Left lung (tissue), 14 donors: ENCODE measurements at places on chromosomes 5 and 9.
A peak's percentile ranks its signal among the peaks of the same experiment; 100 is the strongest.

DNA sequence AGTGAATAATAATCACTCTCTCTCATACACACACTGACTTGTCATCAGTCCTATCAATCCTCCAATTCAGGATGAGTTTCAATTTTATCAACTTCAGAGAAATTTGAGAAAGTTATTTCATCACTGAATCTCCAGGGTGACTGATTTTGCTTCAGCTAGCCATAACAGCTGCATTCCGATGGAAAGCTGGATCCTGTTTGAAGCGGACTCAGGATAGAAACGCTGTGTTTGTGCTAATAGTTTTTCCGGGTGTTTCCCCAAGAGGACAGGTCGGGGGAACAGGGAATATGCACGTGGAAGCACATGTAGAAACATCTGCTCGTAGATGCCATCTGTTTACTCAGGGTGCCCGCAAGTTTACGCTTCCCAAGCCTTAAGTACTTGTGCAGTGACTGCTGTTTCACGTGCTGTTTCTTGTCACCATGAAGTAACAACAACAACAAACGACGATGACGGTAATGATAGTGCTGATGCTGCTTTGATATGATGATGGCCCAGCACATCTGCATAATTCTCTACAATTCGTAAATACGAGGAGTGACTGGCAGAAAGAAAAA lies 263.7 kb upstream of the DAPK1 start:
- no peak for DNase-seq

DNA sequence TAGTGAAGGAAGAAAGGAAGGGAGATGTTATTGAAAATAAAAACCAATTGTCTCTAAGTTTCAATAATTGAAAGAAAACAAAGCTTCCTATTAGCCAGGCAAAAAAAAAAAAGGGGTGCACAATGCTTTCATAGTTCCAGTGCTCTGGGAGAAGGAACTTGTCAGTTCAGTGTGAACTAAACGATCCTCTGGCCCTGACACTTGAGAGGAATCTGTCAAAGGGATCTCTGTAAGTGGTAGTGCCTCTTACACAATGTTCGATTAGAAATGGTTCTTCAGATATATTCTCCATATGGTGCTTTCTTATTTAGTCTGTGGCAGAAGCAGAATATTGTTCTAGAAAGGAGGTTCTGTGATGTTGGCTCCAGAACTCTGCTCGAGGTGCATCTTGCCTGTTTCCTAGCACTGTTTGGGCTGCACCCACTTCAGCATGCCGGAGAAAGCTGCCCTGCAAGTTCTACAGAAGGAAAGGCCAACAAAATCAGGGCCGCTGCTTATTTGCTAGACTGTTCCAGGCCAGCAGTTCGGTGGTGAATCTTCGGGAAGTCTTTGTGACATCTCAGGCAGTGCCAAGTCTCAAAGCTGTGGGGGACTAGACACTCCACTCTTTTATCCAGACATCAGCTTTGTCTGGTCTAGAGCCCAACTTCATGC lies 90.9 kb downstream of the PIK3R1 start:
- DNase-seq, result no peak

DNA sequence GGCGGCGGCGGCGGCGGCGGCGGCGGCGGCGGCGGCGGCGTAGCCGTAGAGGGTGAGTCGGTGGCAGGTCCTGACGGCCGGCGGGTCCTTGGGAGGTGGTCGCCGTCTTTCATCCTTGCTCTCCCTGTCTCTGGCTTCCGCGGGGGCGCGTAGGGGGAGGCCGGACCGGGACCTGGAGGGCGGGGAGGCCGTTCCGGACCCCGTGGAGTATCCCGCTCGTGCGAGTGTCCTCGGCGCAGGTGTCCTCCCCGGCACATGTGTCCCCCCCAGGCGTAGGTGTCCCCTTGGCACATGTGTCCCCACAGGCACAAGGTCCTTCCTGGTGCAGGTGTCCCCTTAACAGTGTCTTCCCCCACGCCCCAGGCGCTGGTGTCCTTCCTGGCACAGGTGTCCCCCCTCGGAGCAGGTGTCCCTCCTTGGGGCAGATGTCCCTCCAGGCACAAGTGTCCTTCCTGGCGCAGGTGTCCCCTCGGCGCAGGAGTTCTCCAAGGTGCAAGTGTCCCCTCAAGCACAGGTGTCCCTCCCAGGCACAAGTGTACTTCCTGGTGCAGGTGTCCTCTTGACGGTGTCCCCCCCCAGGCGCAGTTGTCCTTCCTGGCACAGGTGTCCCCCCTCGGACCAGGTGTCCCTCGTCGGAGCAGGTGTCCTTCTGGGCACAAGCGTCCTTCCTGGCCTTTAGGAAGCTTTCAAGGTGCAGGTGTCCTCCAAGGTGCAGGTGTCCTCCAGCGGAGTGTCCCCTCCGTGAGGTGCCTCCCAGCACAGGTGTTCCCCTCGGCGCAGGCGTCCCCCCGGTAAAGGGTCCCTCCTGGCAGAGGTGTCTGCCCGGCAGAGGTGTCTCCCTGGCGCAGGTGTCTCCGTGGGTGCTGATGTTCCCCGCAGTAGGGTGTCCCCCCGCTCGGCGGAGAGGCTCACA lies 519 bp downstream of the EXOC3 start:
- DNase-seq, result no peak

DNA sequence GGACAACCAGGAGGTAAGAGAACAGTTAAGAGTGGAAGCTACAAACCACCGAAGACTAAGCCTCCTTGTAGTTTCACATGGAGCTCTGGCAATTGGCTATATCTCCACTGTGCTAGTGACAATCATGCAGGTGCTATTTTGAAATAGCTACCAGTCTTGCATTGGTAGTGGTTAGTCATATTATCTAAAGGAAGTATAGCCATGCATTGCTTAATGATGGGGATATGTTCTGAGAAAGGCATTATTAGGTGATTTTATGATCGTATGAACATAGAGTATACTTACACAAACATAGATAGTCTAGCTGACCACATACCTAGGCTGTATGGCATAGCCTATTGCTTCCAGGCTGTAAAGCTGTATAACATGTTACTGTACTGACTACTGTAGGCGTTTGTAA lies 28.4 kb downstream of the HSDL2 start:
- DNase-seq, result no peak

DNA sequence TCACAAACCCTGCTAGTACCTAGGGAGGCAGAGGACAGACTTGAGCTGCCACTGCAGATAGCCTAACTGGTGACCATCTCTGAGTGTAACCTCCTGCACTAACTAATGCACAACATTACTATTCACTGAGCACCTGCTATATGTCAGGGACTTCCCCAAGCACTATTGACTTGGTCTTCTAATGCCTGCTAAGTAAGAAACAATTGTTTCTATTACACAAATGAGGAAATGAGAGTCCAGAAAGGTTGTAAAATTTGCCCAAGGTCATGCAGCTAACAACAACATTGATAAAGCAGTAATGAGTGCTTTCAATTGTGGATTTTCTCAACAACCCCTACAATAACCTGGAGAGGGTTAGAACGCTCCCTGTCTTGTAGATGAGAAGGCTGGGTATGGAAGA lies 183.7 kb downstream of the ZNF462 start:
- no peak for DNase-seq

DNA sequence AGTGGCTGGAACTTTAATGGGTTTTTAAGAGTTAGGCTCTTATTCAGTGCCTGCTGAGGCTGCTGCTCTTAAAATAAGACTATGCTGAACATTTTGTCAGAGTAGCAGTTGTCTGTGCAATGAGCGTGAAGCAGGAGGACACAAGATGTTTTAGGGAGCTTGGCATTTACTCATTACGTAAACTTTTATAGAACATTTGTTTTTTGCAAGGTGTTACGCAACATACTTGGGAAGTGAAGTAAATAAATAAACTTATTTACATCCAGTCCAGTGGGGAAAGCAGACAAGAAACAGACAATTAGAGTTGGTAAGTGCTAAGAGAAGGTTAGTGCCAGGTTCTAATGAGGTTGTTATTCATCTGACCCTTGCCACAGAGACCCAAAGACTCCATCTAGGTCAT lies 226.0 kb downstream of the HINT1 start:
- no peak for DNase-seq

DNA sequence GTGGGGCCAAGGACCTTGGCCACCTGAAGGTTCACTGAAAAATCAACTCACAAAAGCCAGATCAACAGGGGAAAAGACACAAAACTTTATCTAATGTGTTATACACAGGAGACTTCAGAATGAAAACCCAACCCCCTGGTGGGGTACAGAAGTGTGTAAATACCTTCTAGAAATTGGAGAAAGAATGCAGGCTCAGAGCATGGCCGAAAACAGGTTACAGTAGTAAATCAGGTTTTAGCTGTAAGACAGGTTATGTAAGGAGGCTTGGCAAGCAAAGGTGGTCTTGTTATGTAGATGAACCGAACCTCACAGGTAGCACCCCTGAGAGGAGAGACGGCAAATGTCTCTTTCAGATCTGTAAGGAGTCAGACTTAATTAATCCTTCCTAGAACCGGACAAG lies 10.0 kb downstream of the CEMIP2 start:
- DNase-seq, result no peak

- DNase-seq, result peak; percentile 78
Observed at GRCh38 chr5:154771383-154771901, 16.3 kb downstream of the LARP1 start.

GRCh38 chr9:109967651-109968642 lies 187.9 kb downstream of the PALM2AKAP2 start:
- no peak for DNase-seq

- DNase-seq, result no peak
Observed at GRCh38 chr9:135533113-135533512, 11.9 kb downstream of the LCN1 start.

DNA sequence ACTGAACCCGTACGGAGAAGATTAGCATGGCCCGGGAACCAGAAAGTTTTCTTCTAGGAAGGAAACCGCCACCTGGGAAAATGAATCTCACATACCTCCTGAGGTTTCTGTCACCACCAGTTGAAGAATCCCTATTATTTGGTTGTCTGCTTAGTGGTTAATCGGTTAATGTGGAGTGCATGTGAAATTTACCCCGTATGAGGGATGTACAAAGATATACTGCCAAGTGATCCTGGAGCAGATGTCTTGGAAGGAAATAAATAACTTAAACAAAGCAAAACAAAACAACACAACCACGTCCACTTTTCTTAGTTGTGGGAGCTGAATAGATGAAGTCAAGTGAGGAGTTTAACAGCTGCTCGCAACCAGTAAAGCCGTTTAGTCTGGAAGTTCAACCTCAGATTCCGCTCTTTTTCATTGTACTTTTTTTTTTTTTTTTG lies 3.8 kb downstream of the DMRT2 start:
- DNase-seq, result no peak

- no peak for DNase-seq
Observed at GRCh38 chr9:135590486-135591079, 29.0 kb downstream of the PAEP start.

GRCh38 chr5:113091622-113092021 lies 115.0 kb downstream of the DCP2 start:
- DNase-seq, result no peak

- peak; percentile 27 for DNase-seq
Observed at GRCh38 chr5:66769839-66770617, 173.8 kb downstream of the MAST4 start.

- DNase-seq, result peak; percentile 82
Observed at GRCh38 chr5:33891788-33892619, at the start of gene ADAMTS12. Gene ADAMTS12 (minus strand): TSS chr5:33891990. CDS start chr5:33891856, 134 bp downstream.

GRCh38 chr5:62259699-62260250 lies 46.2 kb upstream of the KIF2A start:
- DNase-seq, result peak; percentile 81

DNA sequence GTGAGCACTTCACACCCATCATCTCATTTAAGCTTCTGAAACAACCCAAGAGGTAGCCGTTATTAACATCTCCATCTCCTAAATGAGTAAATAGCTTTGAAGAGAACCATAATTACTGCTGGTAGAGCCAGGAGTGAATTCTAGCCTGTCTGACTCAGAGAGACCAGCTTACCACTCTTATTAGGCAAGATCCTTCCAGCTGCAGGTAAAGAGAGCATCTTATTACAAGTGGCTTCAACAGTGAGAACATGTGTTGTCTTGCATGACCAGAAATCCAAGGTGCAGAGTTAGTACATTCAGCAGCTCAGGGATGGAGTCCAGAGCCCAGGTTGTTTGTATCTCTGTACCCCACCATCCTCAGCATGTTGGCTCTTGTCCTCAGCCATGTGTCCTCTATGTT lies 10.9 kb upstream of the AFAP1L1 start:
- DNase-seq, result no peak

GRCh38 chr5:135729321-135729786 lies 105.1 kb upstream of the SLC25A48 start:
- DNase-seq, result no peak

DNA sequence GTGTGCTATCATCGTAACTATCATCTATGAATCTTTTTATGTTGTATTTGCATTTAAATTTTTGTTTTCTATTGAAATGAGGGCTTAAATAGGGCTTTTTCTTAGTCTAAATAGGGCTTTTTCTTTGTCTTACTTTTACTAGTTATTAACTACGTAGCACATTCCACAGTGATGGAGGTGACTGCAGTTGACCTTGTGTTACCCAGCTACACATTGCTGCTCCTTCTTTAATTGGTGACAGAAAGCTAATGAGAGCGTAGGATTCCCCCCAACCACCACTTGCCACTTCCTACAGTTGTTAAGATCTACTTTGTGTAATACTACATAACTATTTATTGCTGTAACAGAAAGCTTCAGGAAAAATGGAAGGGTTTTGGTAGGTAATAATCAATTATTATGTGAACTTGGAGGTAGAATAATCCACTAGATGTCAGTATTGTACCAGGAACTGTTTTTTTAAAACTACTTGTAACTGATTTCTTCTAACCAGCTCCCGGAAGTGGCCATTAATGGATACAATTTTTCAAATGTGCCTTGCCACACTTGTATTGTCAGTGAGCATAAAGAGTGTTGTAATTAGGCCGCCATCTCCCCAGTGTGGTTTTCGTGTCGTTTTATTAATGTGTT lies 18.0 kb downstream of the MTRR start:
- peak; percentile 34 for DNase-seq
